GM04503 (cell line): ENCODE measurements at places on chromosomes 2 and 18.

GRCh38 chr2:181241797-181242196, 215.4 kb upstream of the ITGA4 start:
- no peak for DNase-seq

GRCh38 chr2:240568678-240569522, 616 bp downstream of the RNPEPL1 start:
- DNase-seq = no peak

- DNase-seq = no peak
Observed at GRCh38 chr18:48786455-48787202, 164.1 kb downstream of the SMAD7 start.

GRCh38 chr2:46421361-46421760, 58.0 kb upstream of the TMEM247 start:
- no peak for DNase-seq

DNA sequence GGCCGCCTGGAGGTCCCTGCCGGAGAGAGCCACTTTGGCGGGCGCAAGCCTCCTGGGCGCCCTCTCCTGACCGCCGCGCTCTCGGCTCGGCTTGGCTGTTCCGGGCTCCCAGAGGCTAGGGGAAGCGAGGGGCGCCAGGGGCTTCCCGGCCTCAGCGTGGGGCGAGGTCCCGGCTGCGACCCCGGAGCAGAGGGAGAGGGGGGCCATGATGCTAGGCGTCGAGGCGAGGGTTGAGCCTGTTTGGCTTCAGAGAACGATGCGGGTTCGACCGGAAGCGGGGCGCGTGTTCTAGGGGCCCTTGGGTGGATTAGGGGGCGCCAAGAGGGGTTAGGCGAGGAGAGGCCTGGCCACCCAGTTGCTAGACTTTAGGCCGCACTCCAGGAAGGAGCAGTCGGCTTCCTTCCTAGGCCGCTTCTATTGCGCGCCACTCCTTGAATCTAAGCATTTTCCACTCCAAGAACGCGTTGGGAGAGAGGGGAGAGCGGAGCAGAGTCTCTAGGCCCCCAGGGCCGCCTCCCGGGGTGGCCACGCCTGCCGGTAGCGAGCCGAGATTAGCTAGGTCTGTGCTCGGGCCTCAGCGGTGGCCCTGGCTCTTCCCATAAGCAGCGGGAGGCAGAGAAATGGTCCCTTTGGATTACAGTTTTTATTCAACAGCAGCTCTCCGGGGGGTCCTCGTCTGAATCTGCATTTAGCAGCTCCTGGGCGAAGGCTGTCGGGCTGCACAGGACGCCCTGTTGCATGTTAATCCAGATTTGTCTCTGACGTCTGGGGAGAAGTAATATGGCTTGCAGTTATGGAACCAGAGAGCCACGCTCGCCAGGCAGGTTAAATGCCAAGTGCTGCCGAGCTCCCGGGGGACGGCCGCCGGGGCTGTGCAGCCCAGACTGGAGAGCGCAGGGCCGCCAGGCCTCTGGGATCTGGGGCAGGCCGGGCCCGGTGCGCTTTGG, 11.3 kb downstream of the MEIS1 start:
- DNase-seq = peak; percentile 37
